ENCODE measurements at places on chromosomes 2 and 18. TPM values are rescaled to one million over a fixed set of nuclear protein-coding genes. Genes with fewer than 3 reads are reported as not detected.

GAD1 gene
- total RNA-seq = not detected

GALR1 gene
- not detected for total RNA-seq

PDE11A gene
- not detected for total RNA-seq

CYS1 gene
- not detected for total RNA-seq

DNA sequence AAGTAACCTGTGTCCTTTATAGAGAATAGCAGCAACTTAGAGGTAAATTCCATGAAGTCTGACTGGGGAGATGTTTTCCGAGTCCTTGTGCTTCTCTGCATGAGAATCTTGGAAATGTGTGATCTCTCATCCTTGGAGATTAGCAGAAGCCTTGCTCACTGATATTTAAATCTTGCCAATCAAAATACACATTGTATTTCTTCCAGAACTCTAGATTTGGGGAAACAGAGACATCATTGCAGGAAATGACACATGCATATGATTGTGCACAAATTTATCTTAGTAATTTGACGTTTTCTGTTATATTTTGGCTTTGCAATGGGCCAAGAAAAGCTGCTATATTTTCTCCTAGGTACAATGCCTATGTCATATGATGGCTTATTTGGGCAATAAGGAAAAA is 182.6 kb downstream of the ZNF804A start:
- H3K4me1 ChIP-seq = no peaks in the 10 kb centered on the region
- DNase-seq = no peak
- H3K27me3 ChIP-seq = no peaks in the 10 kb centered on the region
- no peaks in the 10 kb centered on the region for H3K36me3 ChIP-seq
- no peak overlapping the region for H3K4me3 ChIP-seq

GRCh38 chr2:24682304-24682703 is 110.9 kb downstream of the PTRHD1 start:
- no peak overlapping the region for H3K27ac ChIP-seq
- DNase-seq = no peak
- H3K4me3 ChIP-seq = no peak overlapping the region
- no peaks in the 10 kb centered on the region for H3K27me3 ChIP-seq

GRCh38 chr18:449374-449773 is 51.1 kb downstream of the COLEC12 start:
- no peaks in the 10 kb centered on the region for H3K36me3 ChIP-seq
- no peak overlapping the region for H3K27ac ChIP-seq
- H3K4me3 ChIP-seq = no peak overlapping the region
- no peak for DNase-seq
- no peaks in the 10 kb centered on the region for H3K27me3 ChIP-seq
- no peaks in the 10 kb centered on the region for H3K4me1 ChIP-seq

GRCh38 chr2:8761529-8762164 is 75.8 kb downstream of the KIDINS220 start:
- H3K4me1 ChIP-seq = no peaks in the 10 kb centered on the region
- peak; percentile 22 for DNase-seq
- peaks cover 18% of the 10 kb centered on the region for H3K36me3 ChIP-seq
- H3K4me3 ChIP-seq = no peak overlapping the region
- H3K27ac ChIP-seq = no peak overlapping the region

- no peak overlapping the region for H3K27ac ChIP-seq
- peaks cover 11% of the 10 kb centered on the region for H3K4me1 ChIP-seq
- H3K4me3 ChIP-seq = no peak overlapping the region
- H3K36me3 ChIP-seq = peaks cover 20% of the 10 kb centered on the region
These were observed 29.3 kb downstream of the UBE2F start for GRCh38 chr2:237996021-237996593.

GRCh38 chr2:157894694-157895435 is 18.7 kb upstream of the ACVR1 start:
- no peak for DNase-seq
- H3K4me1 ChIP-seq = peaks cover 62% of the 10 kb centered on the region
- H3K27ac ChIP-seq = peak overlapping the region; percentile 13
- H3K27me3 ChIP-seq = no peaks in the 10 kb centered on the region
